ENCODE measurements at places on chromosomes 6 and 20.

- DNase-seq = peak; percentile 92
Measured at GRCh38 chr6:4008324-4009047, 70.5 kb downstream of the FAM217A start.

DNA sequence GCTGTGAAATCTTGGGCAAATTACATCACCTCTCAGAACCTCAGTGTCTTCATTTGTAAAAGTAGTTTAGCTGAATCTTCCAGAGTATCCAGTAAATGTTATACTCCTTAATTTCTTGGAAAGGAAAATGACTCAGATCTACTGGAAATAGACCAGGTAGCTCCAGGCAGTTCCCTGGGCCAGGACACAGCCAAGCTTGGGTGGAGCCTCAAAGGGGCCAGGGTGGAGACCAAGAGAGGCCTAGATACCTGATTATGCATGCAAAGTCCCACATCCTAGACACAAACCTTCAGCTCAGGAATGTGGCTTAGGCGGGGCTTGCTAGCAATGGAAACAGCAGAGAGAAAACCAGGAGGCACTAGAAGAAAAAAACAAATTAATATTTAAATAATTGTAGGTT is 272.8 kb downstream of the MAFB start:
- no peak for DNase-seq

GRCh38 chr20:32484225-32484957 is 100.7 kb downstream of the NOL4L start:
- no peak for DNase-seq

GRCh38 chr6:31128093-31128676 is 7.9 kb upstream of the CDSN start:
- peak; percentile 24 for DNase-seq

DNA sequence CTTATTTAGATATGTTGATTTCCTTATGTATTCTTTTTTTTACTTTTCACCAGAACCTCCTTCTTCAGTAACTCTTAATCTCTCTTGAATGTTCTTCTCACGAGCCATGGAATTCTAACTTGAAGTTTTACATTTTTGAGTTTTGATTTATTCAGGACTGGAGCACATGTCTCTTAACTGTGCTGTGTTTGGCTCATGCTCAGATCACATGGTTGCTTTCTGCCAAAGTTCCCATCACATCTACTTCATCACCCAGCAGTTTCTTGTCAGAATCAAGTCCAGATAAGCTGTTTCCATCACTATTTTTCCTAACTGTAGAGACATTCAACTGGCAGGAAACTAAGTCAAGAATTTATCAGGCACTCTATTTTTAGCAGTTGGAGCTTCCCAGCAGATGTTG is 31.7 kb downstream of the SLC35A1 start:
- DNase-seq = peak; percentile 68

GRCh38 chr6:108164543-108164814 is 1.3 kb upstream of the NR2E1 start:
- no peak for DNase-seq

Measured in amniotic epithelial cell (primary cell).